Stimulated activated CD8-positive, alpha-beta memory T cell treated with anti-CD3 and anti-CD28 coated beads, Interleukin-2, amount 100 ng/mL, for 1 hour (primary cell): ENCODE measurements at places on chromosomes 2 and 18.

DNA sequence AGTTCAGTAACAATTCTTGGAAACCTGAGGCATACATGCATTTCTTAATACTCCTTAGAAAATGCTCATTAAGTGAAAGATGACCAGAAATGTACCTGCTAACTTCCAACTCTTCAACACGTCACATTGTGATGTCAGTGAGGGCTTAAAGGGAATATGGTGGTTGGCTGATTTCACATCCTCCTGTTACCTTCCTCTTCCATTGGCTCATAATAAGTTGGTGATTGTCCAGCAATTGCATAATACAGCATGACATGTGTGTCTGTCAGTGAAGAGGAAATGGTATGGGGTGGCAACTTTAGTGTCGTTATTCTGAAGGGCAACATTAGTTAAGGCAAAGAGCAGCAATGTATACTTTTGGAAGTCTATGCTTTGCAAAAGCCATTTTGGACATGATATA lies 26.0 kb downstream of the PLEK start:
- DNase-seq: no peak

DNA sequence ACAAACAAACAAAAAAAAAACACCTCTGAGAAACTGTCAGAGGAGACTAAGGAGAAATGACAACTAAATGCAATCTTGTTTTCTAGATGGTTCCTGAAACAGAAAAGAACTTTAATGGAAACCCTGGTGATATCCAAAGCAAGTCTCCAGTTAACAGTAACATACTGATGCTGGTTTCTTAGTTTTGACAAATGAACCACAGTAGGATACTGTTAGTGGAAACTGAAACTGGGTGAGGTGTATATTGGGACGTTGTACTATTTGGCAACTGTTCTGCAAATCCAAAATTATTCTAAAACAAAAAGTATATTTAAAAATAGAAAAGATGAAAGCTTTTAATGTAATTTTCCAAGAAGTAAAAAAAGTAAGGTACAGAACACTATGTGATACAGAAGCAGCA lies 11.4 kb downstream of the SESTD1 start:
- DNase-seq: no peak

GRCh38 chr2:240165034-240165433 lies 24.6 kb upstream of the OTOS start:
- DNase-seq: no peak

GRCh38 chr2:226121046-226121738 lies 678.4 kb downstream of the IRS1 start:
- DNase-seq: no peak

DNA sequence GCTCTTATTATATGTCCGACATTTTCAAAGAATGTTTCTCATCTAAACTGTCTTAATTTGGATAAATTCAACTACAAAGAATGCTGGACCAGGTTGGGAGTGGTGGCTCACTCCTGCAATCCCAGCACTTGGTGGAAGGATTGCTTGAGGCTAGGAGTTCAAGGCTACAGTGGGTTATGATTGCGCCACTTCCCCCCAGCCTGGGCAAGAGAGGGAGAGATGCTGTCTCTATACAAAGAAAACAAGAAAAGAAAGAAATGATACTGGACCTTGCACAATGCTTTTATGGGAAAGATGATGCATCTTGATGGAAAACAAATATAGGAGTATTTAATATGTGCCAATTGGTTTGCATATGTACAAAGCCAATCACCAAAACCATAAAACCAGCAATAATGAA lies 296.7 kb downstream of the LPIN1 start:
- no peak for DNase-seq
